Activated CD4-positive, alpha-beta T cell treated with anti-CD3 and anti-CD28 coated beads for 36 hours (primary cell): ENCODE measurements at places on chromosomes 4 and X. TPM values are rescaled to one million over a fixed set of nuclear protein-coding genes. Genes with fewer than 3 reads are reported as not detected.

DNA sequence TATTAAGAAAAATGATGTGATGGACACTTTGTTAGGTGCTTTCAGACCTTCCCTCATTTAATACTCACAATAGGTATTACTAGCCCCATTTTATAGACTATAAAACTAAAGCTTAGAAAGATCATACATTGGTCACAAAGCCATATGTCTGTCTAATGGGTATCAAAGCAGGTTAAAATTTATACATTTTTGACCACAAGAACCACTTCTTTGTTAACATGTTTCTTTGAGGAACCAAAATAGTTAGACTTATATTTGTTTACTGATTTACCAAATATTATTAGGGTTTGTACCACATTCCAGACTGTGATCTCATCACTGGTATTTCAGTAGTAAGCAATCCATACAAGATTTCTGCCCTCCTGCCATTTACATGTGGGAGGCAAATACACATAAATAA is 363.3 kb downstream of the NAF1 start:
- DNase-seq, result no peak

DNA sequence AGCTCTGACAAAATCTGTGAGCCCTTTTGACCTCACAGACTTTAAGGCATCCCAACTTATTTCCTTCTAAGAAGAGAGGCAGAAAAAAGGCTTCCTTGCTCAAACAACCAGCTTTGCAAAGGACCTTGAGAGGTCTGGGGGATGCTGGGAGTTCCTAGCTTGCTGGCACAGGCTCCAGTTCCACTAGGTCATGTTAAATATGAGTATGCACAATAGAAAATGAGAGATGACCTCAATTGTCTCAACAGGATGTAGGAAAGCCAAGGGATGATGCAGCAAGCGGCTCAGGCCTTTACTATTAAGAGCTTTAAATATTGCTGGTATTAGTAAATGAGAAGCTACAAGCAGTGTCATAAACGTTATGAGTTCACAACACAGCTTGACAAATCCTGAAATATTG is 13.3 kb upstream of the ZNF827 start:
- DNase-seq, result no peak

DNA sequence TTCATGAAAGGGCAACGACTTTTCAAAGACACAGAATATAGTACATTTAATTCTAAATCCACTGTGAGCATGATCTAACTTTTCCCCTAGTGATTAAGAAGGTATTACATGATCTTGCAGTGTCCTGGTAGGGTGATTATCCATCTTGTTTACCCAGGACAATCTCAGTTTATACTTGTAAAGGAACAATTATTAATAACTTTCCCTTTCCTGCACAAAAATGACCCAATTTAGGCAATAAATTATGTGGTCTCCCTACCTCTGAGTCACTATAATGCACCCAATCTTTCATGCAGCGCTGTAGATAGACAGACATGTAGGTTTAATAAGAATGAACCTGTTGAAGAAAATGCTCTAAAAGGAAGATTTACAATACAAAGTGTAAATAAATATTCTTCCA is 22.7 kb downstream of the UNC5C start:
- no peak for DNase-seq

- DNase-seq, result peak; percentile 59
These were observed 63.4 kb downstream of the NFKB1 start for GRCh38 chr4:102564399-102565059.

The GRID2 gene
- total RNA-seq, result not detected

The DDIT4L gene
- total RNA-seq, result 0.75 TPM
